Activated B cell treated with CpG ODN at 0.5 μM for 24 hours (primary cell): ENCODE measurements at places on chromosomes 4 and X.

- H3K36me3 ChIP-seq, result peaks cover 9% of the 10 kb centered on the region
- no peaks in the 10 kb centered on the region for H3K27me3 ChIP-seq
- DNase-seq, result no peak
- H3K4me3 ChIP-seq, result no peak overlapping the region
- no peak overlapping the region for H3K27ac ChIP-seq
Observed at GRCh38 chrX:139924696-139925095, 8.2 kb downstream of the ATP11C start.

- H3K27me3 ChIP-seq, result no peaks in the 10 kb centered on the region
- peaks cover 2% of the 10 kb centered on the region for H3K36me3 ChIP-seq
- H3K4me3 ChIP-seq, result no peak overlapping the region
Observed at GRCh38 chr4:189912170-189912569, 28.5 kb upstream of the FRG1 start.

GRCh38 chr4:186642530-186642929, 81.1 kb downstream of the FAT1 start:
- no peaks in the 10 kb centered on the region for H3K27me3 ChIP-seq
- no peak overlapping the region for H3K27ac ChIP-seq
- DNase-seq, result no peak
- no peaks in the 10 kb centered on the region for H3K36me3 ChIP-seq
- no peak overlapping the region for H3K4me3 ChIP-seq

DNA sequence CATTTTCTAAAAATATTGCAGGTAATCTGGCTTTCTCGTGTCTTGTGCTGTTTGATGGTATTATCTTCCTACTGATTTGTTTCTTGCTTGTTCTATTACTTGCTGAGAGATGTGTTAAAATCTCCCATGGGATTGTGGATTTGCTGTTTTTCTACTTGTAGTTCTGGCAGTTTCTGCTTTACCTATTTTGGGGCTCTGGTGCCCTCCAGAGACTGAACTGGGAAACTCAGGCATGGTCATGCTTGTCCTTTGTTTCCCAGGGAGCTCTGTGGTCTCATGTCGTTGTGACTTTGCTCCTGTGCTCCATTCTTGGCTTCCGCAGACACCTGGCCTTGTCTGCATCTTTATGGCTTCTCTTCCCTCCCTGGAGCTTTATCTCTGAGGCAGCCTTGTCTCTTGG, 39.5 kb downstream of the NSD2 start:
- DNase-seq, result no peak
- peaks cover 43% of the 10 kb centered on the region for H3K36me3 ChIP-seq
- no peak overlapping the region for H3K27ac ChIP-seq
- H3K27me3 ChIP-seq, result no peaks in the 10 kb centered on the region
- no peak overlapping the region for H3K4me3 ChIP-seq

- no peak overlapping the region for H3K4me3 ChIP-seq
- no peaks in the 10 kb centered on the region for H3K27me3 ChIP-seq
- H3K27ac ChIP-seq, result no peak overlapping the region
- H3K36me3 ChIP-seq, result peaks cover 48% of the 10 kb centered on the region
- DNase-seq, result no peak
Observed at GRCh38 chrX:153460826-153461225, 9.6 kb downstream of the HAUS7 start.

DNA sequence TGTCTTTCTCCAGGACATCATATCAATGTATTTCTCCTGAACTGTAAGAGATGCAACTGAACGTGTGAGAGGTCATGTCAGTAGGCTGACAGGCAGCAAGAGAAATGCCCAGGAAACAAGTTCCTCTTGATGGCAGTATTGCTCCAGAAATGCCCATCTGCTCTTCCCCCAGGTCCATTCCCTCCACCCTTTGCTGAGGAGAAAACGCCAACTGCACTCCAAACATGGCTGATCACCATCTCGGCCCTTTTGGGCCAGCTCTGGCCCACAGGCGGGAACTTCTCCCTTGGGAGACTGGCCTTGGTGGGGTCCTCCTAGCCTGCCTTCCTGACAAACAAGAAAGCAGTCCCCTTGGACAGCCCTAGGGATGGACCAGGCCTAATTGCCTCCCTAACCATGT, 276.5 kb upstream of the AGTR2 start:
- no peaks in the 10 kb centered on the region for H3K27me3 ChIP-seq
- H3K4me3 ChIP-seq, result no peak overlapping the region
- DNase-seq, result no peak
- no peaks in the 10 kb centered on the region for H3K36me3 ChIP-seq
- peaks cover 10% of the 10 kb centered on the region for H3K4me1 ChIP-seq

DNA sequence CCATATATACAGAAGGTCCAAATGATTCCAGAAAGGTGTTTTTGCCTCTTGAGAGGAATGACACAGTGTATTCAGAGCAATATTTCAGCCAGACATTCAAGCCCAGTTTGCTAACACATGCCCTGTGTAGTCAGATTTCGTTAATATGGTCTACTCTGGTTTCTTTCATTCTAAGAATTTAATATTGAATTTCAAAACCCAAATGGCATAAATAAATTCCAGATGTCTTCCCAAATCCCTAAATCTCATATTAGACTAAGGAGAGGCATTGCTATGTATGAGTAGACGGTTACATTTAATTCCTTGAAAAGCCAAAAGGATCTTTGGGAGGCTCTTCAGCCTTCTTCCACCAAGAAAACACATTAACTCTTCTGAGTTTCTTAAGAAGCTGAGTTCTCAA, 66.3 kb upstream of the C1QTNF7 start:
- DNase-seq, result no peak
- no peak overlapping the region for H3K4me3 ChIP-seq
- no peaks in the 10 kb centered on the region for H3K36me3 ChIP-seq
- H3K27ac ChIP-seq, result no peak overlapping the region
- peaks cover 5% of the 10 kb centered on the region for H3K4me1 ChIP-seq

DNA sequence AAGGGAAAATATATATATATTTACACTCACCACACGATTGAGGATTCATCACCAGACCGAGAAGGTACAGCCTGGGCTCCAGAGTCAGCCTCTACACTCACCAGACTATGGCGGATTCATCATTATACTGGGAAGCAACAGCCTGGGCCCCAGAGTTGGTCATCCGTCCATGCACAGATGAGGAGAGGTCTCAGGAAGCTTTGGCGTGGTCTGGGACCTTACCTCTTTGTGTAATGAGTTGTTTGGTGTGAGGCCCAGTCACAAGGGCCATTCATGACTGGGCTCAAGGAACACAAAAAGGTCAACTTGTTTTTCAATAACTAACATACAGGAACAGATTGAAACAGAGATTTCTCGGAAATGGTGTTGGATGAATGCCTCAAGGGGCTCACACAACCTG, 926.1 kb downstream of the FAM133A start:
- no peak overlapping the region for H3K4me3 ChIP-seq
- no peaks in the 10 kb centered on the region for H3K27me3 ChIP-seq
- no peak for DNase-seq
